Activated CD4-positive, alpha-beta T cell treated with anti-CD3 and anti-CD28 coated beads, Interleukin-2, amount 10 ng/mL, durations not matched to agents 7 days and 5 days (primary cell): ENCODE measurements at places on chromosomes 11 and 22. TPM values are rescaled to one million over a fixed set of nuclear protein-coding genes. Genes with fewer than 3 reads are reported as not detected.

GRCh38 chr11:125381499-125382044, 114.5 kb downstream of the FEZ1 start:
- peaks cover under 1% of the 10 kb centered on the region for H3K27me3 ChIP-seq
- H3K36me3 ChIP-seq = no peaks in the 10 kb centered on the region
- DNase-seq = no peak
- H3K4me1 ChIP-seq = no peaks in the 10 kb centered on the region
- no peak overlapping the region for H3K4me3 ChIP-seq

The AGBL2 gene
- total RNA-seq = 4.9 TPM

GRCh38 chr22:40403141-40403540, 32.7 kb downstream of the SGSM3 start:
- no peak for DNase-seq
- no peaks in the 10 kb centered on the region for H3K27me3 ChIP-seq
- no peak overlapping the region for H3K4me3 ChIP-seq
- peak overlapping the region; percentile 80 for H3K27ac ChIP-seq
- peaks cover 53% of the 10 kb centered on the region for H3K4me1 ChIP-seq

GRCh38 chr11:70618431-70619101, 220.2 kb downstream of the CTTN start:
- no peaks in the 10 kb centered on the region for H3K36me3 ChIP-seq
- no peak for DNase-seq
- H3K27ac ChIP-seq = no peak overlapping the region
- no peaks in the 10 kb centered on the region for H3K27me3 ChIP-seq
- H3K4me3 ChIP-seq = no peak overlapping the region
- H3K4me1 ChIP-seq = no peaks in the 10 kb centered on the region

The GGTLC3 gene
- not detected for total RNA-seq

The SGSM1 gene
- total RNA-seq = 0.12 TPM

DNA sequence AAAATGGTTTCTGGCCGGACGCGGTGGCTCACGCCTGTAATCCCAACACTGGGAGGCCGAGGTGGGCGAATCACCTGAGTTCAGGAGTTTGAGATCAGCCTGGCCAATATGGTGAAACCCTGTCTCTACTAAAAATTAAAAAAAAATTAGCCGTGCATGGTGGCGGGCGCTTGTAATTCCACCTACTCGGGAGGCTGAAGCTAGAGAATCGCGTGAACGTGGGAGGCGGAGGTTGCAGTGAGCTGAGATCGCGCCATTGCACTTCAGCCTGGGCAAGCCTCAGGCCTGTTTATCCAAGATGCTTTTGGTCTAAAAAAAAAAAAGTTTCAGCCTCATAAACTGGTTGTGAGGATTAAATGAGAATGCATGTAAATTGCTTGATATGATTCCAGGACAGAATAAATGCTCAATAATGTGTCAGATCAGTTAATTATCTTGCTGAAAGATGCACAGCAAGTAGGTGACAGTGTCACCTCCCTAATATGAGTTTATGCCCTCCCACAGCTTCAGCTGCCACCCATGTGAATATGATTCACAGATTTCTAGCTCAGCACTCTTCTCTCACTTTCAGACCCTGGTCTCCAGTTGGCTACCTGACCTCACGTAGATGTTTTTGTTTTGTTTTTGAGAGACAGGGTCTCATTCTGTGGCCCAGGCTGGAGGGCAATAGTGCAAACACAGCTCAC, 1.1 kb upstream of the ALG8 start:
- H3K36me3 ChIP-seq = peaks cover 45% of the 10 kb centered on the region
- H3K4me1 ChIP-seq = peaks cover 53% of the 10 kb centered on the region
- H3K27ac ChIP-seq = peak overlapping the region; percentile 83
- no peaks in the 10 kb centered on the region for H3K27me3 ChIP-seq
- H3K4me3 ChIP-seq = peak overlapping the region; percentile 98
- DNase-seq = no peak

DNA sequence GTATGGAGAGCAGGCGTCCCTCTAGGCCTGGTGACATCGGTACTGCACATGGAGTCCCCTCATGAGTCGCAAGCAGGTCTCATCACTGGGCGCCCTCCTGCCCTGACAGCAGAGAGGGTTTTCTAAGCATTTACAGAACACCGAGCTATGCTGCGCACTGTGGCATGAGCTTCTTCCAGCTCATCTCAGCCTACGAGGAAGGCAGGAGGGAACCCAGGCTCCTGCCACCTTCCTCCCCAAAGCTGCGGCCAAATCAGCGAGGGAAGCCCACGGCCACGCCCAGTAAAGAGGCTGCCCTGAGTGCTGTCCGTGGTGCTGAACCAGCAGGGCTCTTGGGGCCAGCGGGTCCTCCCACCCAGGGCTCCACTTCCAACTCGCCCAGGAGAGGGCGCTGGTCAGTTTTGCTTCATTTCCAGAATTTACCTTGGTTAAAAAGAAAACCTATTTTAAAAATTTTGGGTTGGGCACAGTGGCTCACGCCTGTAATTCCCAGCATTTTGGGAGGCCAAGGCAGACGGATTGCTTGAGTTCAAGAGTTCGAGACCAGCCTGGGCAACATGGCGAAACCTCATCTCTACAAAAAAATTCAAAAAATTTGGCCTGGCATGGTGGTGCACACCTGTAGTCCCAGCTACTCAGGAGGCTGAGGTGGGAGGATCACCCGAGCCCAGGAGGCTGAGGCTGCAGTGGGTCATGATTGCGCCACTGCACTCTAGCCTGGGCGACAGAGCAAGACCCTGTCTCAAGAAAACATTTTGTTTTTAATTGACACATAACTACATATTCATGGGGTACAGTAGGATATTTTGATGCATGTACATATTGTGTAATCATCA, 34.2 kb downstream of the PHF21B start:
- H3K27me3 ChIP-seq = no peaks in the 10 kb centered on the region
- peak; percentile 85 for DNase-seq
- no peak overlapping the region for H3K27ac ChIP-seq

- no peak overlapping the region for H3K4me3 ChIP-seq
- H3K36me3 ChIP-seq = no peaks in the 10 kb centered on the region
- no peaks in the 10 kb centered on the region for H3K4me1 ChIP-seq
- H3K27ac ChIP-seq = no peak overlapping the region
- peaks cover 3% of the 10 kb centered on the region for H3K27me3 ChIP-seq
These were observed 4.9 kb downstream of the OR8B8 start for GRCh38 chr11:124440608-124441007.

- H3K36me3 ChIP-seq = no peaks in the 10 kb centered on the region
- peaks cover 31% of the 10 kb centered on the region for H3K27me3 ChIP-seq
- peaks cover 20% of the 10 kb centered on the region for H3K4me1 ChIP-seq
- H3K4me3 ChIP-seq = no peak overlapping the region
- DNase-seq = no peak
These were observed 17.8 kb downstream of the OTUB1 start for GRCh38 chr11:64003807-64004589.

The POU2AF2 gene
- not detected for total RNA-seq

GRCh38 chr11:127643268-127644058, 642.9 kb upstream of the KIRREL3 start:
- H3K27ac ChIP-seq = no peak overlapping the region
- H3K4me1 ChIP-seq = peaks cover 2% of the 10 kb centered on the region
- H3K36me3 ChIP-seq = no peaks in the 10 kb centered on the region
